A172 (cell line): ENCODE measurements at places on chromosomes 12 and 14. TPM values are rescaled to one million over a fixed set of nuclear protein-coding genes. Genes with fewer than 3 reads are reported as not detected.

GRCh38 chr12:124394462-124395128 is 99.7 kb downstream of the RFLNA start:
- no peak for DNase-seq

DNA sequence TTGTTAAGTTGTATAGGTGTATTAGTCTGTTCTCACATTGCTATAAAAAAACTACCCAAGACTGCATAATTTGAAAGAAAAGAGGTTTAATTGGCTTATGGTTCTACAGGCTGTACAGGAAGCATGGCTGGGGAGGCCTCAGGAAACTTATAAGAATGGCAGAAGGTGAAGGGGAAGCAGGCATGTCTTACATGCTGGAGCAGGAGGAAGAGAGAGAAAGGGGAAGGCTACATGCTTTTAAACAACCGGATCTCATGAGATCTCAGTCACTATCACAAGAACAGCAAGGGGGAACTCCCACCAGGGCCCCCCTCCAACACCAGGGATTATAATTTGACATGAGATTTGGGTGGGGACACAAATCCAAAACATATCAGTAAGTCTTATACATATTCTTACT is 60.5 kb upstream of the OR10AD1 start:
- DNase-seq: no peak

GRCh38 chr12:119594399-119594730 is 791 bp downstream of the TMEM233 start:
- DNase-seq: no peak

- DNase-seq: peak; percentile 91
These were observed 157.7 kb downstream of the TTC7B start for GRCh38 chr14:90658541-90658967.

GRCh38 chr12:121009741-121010140 is 6.5 kb downstream of the C12orf43 start:
- peak; percentile 49 for DNase-seq

- DNase-seq: no peak
These were observed 1510.3 kb upstream of the SEL1L start for GRCh38 chr14:83044001-83044400.

DNA sequence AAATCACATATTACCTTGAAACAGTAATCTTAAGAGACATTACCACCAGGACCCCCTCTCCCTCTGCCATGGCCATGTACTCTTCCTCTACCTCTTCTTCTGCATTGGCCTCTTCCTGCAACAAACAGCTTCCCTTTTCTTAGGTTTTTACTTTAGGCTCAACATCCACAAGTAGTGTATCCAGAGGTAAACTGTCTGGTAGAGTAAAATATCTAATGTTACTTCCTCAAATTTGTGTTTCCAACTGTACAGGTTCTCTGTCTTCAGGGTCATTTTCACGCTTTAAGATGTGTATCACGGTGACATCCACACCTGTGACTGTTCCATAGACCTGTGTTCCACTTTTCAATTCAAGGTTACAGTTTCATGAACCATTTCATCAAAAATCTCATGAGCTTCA is 13.4 kb downstream of the CDK17 start:
- no peak for DNase-seq

DNA sequence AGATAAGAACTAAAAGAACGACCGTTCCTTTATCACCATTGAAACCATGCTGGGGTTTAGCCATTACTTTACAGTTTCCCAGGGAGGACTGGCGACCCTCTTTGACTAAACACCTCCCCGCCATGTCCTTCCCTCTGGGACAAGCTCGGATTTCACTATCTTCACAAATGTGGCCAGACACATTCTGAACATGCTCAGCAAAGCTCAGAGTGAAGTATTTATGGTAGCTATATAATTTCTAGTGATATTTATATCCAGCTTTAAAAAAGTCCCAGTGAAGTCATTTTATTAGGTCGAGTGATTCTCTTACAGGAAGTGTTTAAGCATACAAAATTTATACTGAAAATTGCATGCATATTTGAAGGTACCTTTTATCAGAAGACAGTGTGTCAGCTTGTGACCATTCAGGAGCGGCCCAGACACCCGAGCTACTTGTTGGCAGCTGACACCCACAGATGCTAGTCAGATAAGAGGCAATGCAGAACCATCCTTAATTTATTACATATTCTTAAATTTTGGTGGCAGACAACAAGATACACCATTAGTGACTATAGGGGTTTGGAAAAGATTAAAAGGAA is 36.8 kb downstream of the NIN start:
- no peak for DNase-seq

GRCh38 chr14:101824339-101824727 is 62.8 kb downstream of the PPP2R5C start:
- no peak for DNase-seq

GRCh38 chr12:25005376-25005775 is 56.5 kb upstream of the BCAT1 start:
- no peak for DNase-seq

DNA sequence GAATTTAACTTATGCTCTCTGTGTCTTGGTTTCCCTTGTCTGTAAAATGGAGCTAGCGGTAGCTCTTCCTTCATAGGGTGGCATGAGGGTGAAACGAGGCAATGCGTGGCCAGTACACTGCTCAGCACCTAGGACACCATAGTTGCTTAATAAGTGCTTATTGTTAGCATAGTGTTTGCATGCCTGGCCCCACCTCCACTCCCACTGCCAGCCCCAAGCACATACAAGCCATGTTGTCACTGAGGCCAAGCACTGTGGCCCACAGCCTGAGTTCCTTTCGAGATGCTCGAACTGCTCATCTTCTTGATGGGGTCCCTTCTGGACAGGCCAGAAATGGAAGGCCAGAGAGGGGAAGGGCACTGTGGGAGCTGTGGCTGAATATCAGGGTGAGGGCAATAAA is 839 bp downstream of the FICD start:
- no peak for DNase-seq

RPS6KA5 gene
- total RNA-seq: 5.8 and 8.8 TPM in 2 replicates

SFSWAP gene
- 21.9 and 30.1 TPM in 2 replicates for total RNA-seq

LRFN5 gene
- not detected in 2 replicates for total RNA-seq

YARS2 gene
- total RNA-seq: 38.2 and 56.6 TPM in 2 replicates

WSCD2 gene
- not detected in 2 replicates for total RNA-seq

MAP1LC3B2 gene
- 1.8 TPM in 1 of 2 replicates, not detected in the other for total RNA-seq

ZNF705A gene
- not detected in 2 replicates for total RNA-seq

GNB3 gene
- total RNA-seq: 0.19 and 5.1 TPM in 2 replicates
